ENCODE measurements at places on chromosomes 7 and 10. TPM values are rescaled to one million over a fixed set of nuclear protein-coding genes. Genes with fewer than 3 reads are reported as not detected.

The KIF11 gene
- total RNA-seq: 29.5 TPM

The FAM237B gene
- total RNA-seq: 0.19 TPM

The SLC18A3 gene
- total RNA-seq: 17.7 TPM

The CALN1 gene
- 2.4 TPM for total RNA-seq

The UCN3 gene
- total RNA-seq: not detected

The OR6V1 gene
- total RNA-seq: not detected

The TMEM139 gene
- 3.0 TPM for total RNA-seq

The CCL26 gene
- total RNA-seq: not detected

The PNLIP gene
- not detected for total RNA-seq

The AVL9 gene
- 32.4 TPM for total RNA-seq

The ZNF800 gene
- 30.5 TPM for total RNA-seq
